Ecto neural progenitor cell (in vitro differentiated cells): ENCODE measurements at places on chromosomes 5 and 9.
A peak's percentile ranks its signal among the peaks of the same experiment; 100 is the strongest.

DNA sequence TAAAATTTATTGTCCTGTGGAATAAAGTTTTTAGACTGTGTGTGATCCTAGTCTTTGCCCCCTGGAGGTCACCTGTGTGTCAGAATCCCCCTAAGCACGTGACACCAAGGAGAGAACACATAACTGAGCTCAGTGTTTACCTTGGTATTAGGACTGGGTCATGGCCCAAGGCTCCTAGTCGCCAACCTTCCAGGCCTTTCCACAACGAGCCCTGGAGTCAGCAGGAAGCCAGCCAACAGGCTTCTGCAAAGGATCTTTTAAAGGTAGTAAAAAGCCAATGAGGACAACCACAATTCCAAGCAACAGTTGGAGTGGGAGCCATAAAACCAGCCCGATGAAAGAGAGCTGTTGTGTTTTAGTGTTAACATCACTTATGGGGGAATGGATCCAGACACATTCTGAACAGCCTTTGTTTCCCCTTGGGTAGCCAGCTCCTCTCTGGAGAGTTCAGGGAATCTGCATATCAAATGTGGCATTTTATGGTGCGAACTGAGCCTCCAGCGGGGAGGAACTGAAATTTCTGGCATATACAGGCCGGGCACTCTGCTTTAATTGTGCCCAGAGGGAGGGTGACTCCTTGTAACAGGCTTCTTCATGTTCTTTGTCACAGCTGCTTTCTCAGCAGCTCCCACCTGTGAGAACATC lies 239.9 kb downstream of the FSTL4 start:
- peak; percentile 29 for DNase-seq

GRCh38 chr5:149130121-149130914 lies 11.0 kb upstream of the ABLIM3 start:
- DNase-seq: no peak

DNA sequence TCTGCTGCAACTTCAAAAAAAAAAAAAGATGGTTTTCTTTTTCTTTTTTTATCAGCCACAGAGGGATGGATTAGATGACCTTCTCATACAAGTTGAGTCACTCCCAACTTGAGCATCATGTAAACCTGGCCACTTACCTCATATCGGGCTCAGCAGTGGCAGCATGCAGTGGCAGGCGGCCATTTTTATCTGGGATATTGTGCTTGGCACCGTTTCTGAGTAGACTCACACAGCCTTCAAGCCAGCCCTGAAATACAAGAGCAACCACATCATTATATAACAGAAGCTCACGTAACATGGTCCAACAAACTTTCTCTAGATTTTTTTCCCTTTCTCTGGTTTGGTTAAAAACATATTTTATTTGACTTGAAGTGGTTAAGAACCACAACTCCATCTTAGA lies 62.6 kb downstream of the ANKRD55 start:
- no peak for DNase-seq

DNA sequence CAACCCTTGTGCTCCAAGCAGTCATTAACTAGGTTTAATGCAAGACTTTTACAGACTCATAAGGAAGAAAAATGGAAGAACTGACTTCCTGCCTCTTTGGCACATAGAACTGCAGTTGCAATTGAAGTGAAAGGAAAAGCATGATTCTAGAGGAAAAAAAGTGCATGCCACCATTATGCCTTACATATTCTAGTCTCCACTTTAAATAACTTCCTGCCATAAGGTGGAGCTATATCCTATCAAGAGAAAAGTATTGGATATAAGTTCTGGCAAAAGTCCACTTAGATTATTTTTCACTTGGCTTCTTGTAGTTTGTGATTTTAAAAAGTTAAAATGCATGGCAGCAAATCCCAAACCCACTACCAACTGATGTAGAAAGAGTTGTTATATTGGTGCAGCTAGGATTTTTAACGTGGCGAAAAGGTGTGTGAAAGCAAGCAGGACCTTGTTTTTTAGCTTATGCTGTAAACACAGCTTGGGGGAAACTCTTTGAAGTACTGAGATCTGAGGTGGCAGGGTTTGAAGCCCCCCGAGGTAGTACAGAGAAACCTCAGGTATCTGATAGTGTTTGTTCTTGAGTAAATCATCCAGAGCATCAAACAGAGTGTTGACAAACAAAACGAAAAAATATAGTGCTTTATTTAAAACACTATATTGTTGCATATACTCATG lies 117.9 kb downstream of the ANXA1 start:
- no peak for DNase-seq

GRCh38 chr5:174455301-174455700 lies 269.1 kb upstream of the MSX2 start:
- no peak for DNase-seq

DNA sequence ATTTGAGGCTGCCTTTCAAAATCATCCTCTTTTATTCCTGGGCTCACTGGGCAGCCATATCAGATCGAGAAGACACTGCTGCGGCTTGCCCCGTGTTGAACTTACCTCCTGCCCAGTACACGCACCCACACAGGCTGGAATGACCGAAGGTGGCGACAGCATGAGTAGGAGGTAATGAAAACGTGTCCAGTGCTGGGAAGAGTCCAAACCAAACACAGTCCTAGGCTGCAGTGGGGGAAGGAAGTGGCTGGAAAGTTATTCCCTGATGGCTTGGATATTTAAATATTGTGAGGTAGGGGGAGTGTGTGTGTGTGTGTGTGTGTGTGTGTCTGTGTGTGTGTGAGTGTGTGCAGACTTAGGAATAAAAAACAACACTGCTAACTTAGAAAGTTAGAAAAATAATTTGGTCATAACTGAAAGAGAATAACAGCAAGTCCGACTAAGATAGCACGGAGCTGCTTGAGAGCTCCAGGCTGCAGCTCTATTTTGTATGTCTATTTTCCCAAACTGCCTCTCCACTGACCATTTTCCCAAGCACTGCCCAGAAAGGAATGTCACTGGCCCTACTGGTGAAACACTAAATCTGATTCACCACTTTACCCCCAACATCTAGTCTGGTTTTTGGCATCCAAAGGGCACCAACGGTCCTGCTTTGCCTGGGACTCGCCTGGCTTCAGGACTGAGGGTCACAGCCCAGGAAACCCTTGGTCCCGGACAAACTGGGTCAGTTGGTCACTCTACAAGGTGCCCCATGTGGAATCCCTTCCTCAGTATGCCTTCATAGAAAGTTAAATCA lies 41.2 kb downstream of the ANKH start:
- DNase-seq: no peak

DNA sequence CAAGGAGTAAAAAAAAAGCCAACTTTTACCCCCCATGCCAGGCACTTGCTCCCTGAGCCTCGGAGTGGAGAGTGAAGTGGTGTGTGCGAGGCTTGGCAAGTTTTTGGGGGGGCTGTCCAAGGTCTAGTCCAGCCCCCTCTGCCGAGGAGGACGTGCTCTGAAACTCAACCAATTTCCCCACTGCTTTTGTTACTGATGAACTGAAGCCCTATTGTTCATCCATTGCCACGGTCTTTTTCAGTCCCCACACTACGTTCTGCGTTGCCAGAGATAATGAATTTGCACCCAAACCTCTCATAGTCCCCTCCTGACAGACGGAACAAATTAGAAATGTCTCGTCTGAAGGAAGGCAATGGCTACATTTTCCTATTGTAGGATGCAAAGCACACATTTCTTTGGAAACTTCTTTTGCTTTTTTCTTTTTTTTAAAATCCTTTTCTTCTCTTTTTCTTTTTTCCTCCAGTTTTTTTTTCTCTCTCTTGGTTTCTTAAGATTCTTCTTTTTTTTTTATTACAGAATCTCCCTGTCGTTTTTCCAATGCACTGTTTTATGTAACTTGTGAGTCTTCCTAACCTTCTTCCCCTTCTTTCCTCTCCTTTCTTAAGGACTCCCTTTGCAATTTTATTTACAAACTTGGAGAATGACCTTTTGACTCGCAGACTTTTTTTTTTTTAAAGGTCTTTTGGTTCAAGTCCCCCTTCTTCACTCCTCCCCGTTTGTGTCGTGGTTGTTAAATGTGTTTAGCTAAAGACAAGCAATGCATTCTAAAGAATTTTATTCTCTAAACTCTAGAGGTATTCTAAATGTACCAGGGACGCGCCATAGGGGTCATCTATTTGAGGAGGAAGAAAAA lies 209.5 kb downstream of the MEF2C start:
- no peak for DNase-seq

DNA sequence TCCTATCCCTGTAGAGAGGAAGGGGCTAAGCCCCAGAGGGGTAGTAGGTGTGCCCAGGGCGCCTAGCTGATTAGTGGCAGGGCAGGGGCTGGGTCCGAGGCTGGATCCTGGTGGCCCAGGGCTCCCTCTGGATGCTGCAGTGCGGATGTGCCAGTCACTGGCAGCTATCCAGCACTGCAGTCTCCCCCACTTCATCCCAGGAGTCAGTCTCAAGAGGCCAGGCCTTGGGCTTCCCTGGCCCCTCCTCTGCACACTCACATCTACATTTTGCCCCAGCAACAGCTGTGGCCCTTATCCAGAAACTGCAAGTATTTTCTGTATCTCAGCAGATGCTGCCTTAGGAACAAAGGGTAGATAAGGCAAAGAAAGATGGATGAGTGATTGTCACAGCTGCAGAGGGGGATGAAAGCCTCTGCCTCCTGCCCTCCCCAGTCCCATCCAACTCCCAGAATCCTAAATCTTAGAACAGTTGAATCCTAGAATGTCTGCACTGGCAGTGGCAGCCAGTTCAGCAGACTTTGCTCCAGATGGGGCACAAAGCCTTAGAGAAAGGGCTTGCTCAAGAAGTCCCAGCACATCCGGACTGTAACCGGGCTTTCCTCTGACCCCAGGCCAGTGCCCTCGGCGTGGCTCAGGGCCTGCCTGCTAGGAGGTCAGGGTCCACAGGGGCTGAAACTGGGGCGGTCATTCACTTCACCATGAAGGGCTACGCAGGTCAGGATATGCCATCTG lies 1.6 kb downstream of the ANXA6 start:
- peak; percentile 54 for DNase-seq

DNA sequence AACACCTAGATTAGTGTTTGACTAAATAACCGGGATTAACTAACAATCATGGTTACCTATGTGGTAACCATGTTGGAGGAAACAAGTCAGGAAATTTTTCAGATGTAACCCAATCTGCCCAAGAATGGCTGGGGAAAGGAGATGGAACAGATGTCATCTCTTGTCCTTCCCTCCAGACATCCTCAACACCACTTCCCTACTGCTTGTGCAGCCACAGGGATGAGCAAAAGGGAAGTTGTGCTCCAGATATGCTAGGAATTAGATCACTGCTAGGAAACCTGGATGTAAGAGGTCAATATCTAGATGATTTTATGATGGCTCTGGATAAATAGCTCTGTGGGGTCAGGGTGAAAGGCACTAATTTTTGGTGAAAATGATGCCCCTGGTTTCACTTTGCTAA lies 61.3 kb upstream of the ELL2 start:
- DNase-seq: no peak

DNA sequence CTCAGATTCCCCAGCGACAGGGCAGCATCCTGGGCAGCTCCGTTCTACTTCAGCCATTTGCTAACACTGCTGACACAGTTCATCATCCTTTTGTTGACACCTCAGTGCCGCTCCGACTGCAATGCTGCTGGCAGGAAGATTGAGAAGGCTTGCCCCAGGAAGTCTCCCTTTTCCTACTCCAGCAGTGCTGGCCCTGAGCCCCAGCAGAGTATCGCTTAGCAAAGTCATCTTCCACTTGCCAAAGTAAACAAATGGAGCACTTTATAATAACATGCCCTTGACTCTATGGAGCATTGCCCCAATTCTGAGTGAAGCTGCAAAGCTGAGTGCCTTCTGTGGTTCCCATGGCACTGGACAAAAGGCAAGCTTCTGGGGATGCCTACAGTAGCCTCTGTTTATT lies 32.2 kb downstream of the PRLR start:
- no peak for DNase-seq

- DNase-seq: no peak
These were observed 387.1 kb downstream of the PDE4D start for GRCh38 chr5:59506285-59506877.
